ENCODE measurements at places on chromosomes 3 and 15. TPM values are rescaled to one million over a fixed set of nuclear protein-coding genes. Genes with fewer than 3 reads are reported as not detected.

Gene CFAP161
- 0.17 TPM for total RNA-seq

Gene EXD1
- 0.12 TPM for total RNA-seq

DNA sequence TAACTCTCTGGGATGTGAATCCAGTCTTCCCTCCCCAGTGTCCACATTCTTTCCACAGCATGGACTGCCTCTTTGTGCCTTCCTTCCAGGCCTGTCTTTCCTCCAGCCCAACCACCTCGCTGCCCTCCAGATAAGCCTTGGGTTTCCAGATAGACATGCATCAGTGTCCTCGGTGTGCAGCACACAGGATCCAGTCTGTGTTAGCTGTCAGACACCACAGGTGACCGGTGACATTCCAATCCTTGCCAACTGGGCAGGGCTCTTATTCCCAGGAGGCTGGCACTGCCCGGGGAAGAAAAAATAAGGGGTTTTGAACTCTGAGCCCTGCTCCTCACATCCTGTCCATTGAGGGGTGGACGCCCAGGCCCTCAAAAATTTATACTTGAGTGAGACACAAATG lies 6.0 kb upstream of the SLC6A1 start:
- peak; percentile 49 for DNase-seq

- no peak for DNase-seq
These were observed 4.7 kb downstream of the ABHD5 start for GRCh38 chr3:43695443-43695842.

DNA sequence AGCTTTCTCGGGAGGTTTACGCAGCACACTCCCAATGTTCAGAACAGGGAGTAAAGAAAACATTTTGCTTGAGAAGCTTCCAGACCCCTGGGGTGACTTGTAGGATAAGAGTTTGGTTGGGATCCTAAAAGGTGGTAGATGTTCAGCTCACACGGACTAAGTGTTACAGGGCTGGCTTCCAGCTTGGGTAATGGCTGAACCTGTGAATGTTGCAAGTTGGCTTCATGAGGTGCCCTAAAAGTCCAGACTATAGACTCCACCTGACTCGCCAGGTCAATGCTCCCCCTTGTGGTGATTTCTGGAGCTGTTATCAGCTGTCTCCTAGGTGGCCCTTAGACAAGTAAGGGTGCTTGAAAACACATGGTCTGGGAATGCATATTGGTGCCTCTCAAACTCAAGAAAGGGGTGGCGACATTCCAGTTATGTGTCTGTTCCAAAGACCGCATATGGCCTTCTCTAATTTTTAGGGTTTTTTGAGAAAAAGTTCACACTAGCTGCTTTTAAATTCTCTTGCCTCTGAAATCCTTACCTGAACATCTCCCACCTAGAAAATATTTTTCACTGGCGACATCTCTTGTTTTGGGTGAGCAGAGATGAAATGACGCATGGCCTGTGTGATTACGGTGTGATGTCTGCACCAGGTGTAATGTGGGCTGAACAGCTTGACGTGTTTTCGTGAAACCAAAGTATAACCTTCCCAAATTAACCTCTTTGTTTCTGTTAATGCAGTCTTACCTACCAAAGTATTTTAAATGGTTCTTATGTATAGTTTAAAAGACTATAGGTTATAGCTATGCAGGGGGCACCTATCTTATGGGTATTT lies 175.7 kb upstream of the KBTBD8 start:
- peak; percentile 67 for DNase-seq

GRCh38 chr3:196654735-196655090 lies 15.2 kb downstream of the NRROS start:
- DNase-seq = no peak
